ENCODE measurements at places on chromosomes 7 and 10.
A peak's percentile ranks its signal among the peaks of the same experiment; 100 is the strongest.

GRCh38 chr10:52491246-52491995 lies 177.3 kb downstream of the DKK1 start:
- DNase-seq = no peak

DNA sequence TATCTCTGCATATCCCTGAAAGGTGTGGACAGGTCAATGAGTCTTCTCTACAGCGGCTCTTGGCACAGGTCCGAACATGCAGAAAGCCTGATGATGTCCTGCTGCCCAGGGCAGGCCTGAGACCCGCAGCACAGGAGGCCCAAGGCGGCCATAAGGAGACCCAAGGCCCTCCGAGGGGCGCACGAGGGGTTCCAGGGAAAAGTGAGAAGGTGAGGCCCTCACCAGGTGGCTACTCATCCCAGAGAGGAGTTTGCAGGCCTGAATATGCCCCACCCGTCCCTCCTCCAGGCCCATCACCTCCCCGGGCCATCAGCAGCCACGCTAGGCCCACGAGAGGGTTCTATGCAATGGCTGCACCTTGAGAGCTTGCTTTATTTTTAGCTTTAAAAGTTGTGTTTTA lies 173.4 kb upstream of the RHEB start:
- DNase-seq = no peak

- DNase-seq = peak; percentile 25
Measured at GRCh38 chr10:72563327-72563932, 62.4 kb downstream of the MICU1 start.

DNA sequence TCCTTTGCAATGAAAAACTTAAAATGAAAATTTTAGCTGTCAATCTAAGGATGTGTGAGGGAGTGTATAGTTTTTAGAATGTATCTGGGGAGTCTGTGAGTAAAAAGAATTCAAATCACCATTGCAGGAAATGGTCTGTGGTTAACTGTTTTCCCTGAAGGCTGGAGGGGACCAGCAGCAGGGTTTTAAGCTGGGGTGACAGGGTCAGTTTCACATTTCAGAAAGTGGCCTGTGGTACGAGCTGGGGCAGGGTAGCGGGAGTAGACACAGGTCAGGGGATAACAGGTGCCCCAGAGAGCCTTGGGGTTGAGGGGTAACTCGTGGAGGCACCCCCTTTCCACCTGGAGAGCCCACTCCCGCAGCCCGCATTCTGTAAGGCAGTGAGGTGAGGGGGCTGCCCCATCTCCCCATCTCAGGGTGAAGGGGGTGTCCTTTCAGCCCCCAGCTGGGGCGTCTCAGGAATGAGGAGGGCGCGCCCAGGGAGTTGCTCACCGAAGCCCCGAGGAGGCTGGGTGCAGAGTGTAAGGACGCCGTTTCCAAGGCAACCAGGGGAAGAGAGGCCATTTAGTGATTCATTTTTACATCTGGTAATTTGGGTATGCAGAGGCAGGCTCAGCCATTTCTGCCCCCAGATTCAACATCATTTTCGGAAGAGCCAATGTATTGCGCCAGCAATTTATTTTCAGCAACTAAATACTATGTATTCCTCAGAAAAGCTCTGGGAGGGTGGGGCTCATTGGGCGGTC lies 168.9 kb downstream of the SLIT1 start:
- peak; percentile 74 for DNase-seq

GRCh38 chr10:86366033-86366901 lies at the start of gene GRID1:
GRID1 (minus strand) TSS chr10:86366795.
- peak; percentile 83 for DNase-seq

DNA sequence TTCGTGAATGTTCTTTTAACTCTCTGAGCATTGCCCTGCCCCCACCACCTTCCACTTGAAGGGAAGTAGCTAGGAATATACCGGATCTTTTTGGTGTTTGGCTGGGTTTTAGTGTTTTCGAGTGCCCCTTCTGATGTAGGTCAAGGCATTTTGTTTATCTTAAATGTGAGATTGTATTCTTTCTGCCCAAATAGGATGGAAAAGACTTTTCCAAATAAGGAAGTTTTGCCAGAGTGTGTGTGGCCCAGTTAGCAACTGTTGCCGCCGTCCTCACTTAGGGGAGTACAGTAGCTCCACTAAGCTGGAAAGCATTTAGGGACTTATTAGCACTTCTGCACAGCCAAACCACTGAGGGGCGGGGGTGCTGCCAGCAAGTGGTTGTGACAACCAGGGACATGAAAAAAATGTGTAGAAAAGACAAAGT lies 29.8 kb upstream of the VCL start:
- DNase-seq = no peak

- DNase-seq = peak; percentile 80
Measured at GRCh38 chr10:102645741-102646609, 1.7 kb downstream of the TRIM8 start.

GRCh38 chr10:124975977-124976514 lies 34.1 kb downstream of the ZRANB1 start:
- no peak for DNase-seq

- DNase-seq = no peak
Measured at GRCh38 chr10:80161321-80162083, 29.0 kb downstream of the PLAC9 start.

GRCh38 chr10:130357226-130357625 lies 221.0 kb downstream of the GLRX3 start:
- no peak for DNase-seq

DNA sequence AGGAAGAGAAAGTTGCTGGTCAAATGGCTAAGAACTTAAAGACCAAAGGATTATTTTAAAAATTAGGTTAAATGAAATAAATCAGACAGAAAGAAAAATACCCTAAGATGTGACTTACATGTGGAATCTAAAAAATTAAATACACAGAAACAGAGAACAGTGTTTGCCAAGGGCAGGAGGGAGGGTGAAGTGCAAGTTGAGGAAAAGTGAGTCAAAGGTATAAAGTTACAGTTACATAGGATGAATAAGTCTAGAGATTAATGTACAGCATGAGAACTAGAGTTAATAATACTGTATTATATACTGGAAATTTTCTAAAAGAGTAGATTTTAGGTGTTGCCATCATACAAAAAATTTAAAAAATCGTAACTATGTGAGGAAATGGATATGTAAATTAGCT lies 146.3 kb downstream of the MDFIC start:
- DNase-seq = no peak

- no peak for DNase-seq
Measured at GRCh38 chr7:132574223-132574622, 2.0 kb downstream of the PLXNA4 start.

DNA sequence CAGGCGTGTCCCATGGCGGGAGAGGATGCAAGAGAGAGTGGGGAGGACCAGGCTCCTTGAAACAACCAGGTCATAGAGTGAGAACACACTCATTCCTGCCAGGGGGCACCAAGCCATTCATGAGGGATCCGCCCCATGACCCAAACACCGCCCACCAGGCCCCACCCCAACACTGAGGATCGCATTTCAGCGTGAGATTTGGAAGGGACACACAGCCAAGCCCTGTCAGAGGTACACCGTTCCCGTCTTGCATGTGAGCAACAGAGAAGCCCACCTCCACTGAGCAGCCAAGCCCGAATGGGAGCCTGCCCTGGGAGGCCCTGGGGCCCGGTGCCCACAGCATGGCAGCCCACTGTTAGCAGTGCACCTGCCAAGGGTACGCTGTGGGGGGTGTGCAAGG lies 7.9 kb upstream of the ARPC1B start:
- no peak for DNase-seq

- no peak for DNase-seq
Measured at GRCh38 chr7:41592794-41593193, 110.1 kb downstream of the INHBA start.

DNA sequence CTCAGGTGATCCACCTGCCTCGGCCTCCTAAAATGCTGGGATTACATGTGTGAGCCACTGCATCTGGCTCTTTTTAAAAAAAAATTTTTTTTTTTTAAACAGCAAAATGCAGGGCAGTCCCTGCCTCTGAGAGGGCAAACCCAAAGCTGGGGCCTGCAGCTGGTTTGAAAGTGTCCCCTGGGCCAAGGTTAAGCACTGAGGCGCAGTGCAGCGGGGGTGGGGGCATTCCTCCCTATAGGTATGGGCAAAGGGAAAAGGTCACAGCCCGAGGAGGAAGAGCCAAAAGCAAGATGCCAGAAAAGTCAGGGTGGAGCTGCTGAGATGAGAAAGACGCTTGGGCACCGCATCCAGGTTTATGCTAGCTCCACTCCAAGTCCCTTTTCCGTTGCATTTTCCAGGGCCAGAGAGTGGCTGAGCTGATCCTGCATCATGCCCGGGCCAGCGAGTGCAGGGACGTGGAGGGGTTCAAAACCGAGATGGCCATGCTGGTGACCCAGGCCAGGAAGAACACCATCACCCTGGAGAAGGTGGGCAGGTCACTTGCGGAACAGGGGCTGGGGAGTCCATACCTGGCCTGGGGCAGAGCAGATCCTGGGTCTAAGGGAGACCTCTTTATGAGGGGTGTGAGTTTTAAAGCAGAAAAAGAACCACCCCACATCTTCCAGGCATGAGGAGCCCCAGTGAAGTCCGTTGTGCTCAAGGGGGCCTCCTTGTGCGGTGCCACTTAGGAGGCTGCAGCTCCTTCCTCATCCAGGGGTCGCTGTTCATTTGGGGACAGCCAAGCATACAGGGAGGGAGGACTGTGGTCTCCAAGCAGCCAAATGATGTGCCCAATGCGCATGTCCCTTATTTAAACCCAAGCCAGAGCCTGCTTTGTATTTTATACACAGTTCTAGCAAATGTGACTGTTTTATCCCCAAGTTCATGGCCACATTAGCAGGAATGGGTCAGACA lies 7.0 kb upstream of the NDUFB2 start:
- DNase-seq = no peak

DNA sequence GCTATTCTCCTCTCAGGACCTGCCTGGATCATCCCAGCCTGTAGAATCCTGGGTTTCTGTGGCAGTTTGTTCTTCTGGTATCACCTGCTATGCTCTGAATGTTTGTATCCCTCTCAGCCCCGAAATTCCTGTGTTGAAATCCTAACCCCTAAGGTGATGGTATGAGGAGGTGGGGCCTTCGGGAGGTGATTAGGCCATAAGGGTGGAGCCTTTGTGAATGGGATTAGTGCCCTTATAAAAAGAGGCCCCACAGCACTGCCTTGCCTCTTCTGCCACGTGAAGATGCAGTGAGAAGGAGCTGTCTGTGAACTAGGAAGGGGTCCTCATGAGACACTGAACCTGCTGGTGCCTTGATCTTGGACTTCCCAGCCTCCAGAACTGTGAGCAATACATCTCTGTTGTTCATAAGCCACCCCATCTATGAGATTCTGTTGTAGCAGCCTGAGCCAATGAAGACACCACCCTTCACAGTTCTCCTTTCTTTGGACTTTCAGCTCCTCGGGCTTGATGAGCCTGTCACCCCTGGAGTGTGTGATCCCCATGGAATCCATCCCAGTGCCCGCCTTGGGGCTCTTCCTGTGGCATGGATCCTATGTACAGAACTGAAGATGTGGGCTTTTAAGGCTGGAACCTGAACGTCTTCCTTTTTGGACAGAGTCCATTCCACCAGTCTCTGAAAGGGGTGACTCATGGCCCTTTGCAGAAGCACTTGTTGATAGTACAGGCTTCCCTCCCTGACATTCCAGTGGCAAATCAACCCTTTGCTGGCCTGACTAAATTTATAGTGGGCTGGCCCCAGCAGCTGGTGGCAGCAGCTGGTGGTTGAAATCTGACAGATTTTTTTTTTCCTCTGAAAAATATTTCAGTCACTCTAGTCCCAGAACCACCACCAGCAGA lies 138.0 kb downstream of the TACC2 start:
- DNase-seq = no peak

GRCh38 chr10:21791276-21791675 lies 212.3 kb downstream of the DNAJC1 start:
- no peak for DNase-seq

DNA sequence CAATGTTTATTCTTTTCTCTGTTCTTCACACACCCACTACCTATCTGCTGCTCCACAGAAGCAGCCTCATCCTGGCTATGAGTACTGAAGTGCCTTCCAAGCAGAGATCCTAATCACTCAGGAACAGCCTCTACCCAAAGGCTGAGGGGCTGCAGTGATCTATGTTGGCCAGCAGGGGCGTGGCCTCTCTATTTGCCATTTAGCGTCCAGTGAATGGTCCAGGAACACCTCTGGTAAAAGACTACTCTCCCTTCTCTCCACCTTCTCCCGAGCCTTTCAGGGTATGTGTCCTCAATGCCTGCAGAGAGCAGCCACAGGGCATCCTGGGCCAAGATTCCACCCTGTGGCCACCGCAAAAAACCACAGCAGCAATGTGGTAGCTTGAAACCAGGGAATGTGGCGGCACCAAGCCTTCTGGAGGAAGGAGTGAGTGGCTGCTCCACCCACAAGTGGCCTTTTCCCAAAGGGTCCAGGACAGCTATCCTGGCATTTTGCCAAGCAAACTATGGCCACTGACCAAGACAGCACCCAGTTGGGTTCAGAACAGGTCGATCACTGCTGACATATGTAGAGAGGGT lies 70.9 kb downstream of the SYPL1 start:
- DNase-seq = peak; percentile 52

DNA sequence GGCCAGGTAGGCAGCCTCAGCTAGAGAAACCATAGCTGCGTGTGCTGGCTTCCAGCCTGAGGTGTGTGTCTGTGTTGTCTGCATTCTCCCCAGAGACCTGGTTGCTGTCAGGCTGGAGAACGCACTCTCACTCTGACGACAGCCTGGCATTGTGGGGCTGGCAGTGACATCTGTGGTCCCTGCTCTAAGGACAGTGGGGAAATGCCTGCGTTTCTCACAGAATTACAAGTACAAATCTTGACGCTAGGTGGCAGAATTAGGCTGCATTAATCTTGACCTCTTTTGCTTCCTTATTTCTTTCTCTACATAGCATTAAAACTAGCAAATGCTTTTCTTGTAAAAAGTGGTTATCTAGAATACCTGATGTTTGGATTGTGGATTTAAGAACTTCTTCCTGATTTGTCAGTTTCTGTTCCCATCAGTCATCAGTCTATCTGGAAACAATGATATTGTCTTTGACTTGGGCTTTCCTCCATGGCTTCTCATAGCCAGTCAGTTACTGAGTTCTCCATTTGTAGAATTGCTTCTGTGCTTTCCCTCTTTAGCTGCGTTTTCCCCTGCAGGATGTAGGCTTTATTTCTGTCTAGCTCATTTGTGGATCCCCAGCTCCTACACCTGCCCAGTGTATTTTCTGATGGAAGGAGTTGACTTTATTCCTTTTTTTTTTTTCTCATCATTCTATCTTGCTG lies 86.0 kb downstream of the FANK1 start:
- DNase-seq = peak; percentile 59

GRCh38 chr7:7816084-7816483 lies 97.7 kb upstream of the RPA3 start:
- peak; percentile 38 for DNase-seq

DNA sequence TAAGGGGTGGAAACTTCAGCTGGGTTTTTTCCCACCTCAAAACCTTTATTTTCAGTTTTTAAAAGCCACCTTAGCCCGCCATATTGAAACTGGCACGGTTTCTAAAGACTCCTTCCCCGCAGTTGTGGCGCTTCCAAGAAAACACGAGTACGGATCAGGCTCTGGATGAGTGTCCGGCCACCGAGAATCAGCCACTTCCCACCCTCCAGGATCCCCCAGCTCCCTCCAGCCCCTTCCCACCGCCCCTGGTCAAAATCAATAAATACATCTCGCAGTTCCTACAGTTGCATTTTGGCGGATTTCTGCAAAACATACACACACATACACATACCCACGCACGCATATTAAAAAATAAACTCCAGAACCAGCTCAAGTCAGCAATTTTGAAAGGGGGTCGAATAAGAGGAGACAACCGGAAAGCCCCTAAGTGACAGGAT lies 1.1 kb downstream of the SFMBT2 start:
- DNase-seq = peak; percentile 56

All from GM20000 (cell line).